Activated CD4-positive, alpha-beta T cell treated with anti-CD3 and anti-CD28 coated beads, Interleukin-2, amount 50 U/mL, for 1 hour (primary cell): ENCODE measurements at places on chromosomes 11 and 22.

DNA sequence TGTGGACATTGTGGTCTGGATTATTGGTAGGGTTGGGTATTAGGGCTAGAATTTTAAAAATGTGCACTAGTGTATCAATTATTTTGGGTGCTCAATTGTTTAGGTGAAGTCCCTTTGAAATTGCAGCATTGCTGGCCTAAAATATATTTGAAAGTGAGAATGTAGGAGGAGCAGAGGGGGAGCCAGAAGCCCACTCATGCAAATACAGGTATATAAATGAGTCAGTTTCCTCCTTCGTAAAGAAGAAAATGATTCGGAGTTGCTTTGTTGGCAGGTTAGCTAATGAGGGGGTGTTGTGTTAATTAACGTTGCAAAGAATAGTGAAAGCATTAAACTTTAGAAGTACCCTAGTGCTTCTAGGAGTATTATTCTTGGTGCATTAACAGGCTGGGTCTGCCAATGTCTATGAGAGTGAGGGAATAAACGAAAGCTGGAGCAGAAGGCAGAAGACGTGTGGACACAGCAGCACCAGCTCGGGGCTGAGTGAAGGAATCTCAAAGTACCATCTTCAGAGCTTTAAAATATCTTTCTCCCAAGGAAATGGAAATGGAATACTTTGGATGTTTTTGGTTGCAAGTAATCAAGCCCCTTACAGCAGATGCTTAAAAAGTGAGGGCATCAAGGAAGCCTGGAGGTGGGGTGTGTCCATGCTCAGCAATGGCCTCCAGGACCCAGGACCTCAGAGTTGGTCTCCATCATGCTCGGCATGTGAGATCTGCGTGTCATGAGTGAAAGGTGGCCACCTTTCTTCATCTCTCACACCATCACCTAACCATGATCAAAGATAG, 522.9 kb downstream of the NTM start:
- DNase-seq = no peak

- no peak for DNase-seq
Measured at GRCh38 chr22:27408068-27408467, 393.5 kb downstream of the MN1 start.

DNA sequence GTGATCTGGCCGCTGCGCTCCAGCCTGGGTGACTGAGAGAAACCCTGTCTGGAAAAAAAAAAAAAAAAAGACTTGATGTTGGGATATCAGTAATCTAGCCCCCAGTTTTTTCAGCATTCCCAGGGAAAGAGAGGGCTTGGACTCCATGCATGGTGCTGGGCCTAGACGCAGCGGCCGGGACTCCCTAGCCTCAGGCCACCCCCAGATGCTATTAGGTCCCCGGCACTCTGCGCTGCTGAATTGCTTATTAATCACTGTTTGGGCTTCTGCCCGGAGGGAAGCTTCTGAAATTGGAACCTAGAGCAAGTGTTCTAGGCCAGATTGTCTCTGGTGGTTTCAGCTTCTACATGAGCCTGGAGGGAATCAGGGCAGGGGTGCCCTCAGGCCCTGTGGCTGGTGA, 39.0 kb downstream of the SLCO2B1 start:
- DNase-seq = no peak

DNA sequence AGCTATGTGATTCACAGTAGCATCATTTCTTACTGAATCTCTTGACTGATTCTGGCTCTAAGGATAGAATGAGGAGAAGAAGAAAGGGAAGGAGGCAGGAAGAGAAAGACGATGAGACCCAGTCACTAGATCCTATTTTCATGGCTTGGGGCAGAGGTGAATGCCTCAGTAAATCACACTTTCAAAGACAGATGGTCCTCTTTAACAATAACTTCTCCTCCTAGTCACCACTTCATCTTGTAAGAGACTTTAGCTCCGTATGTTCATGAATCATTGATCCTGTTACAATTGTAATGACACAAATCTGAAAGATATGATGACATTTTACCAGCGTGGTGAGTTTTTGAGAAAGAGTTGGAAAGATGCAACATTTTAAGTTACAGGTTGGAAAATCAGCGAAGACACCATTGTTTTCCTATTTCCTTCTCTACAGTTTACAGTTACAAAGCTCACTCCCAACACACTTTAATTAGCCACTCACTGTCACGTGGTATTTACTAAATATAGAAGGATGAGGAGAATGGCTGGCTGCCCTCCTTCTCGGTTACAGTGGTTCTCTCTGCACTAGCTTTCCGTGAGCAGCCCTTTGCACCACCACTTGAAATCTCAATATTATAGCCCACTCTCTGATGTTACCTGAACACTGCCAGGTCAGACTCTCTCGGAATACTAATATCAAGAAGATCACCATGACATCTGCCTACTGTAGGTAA, 205.8 kb downstream of the CADM1 start:
- no peak for DNase-seq

DNA sequence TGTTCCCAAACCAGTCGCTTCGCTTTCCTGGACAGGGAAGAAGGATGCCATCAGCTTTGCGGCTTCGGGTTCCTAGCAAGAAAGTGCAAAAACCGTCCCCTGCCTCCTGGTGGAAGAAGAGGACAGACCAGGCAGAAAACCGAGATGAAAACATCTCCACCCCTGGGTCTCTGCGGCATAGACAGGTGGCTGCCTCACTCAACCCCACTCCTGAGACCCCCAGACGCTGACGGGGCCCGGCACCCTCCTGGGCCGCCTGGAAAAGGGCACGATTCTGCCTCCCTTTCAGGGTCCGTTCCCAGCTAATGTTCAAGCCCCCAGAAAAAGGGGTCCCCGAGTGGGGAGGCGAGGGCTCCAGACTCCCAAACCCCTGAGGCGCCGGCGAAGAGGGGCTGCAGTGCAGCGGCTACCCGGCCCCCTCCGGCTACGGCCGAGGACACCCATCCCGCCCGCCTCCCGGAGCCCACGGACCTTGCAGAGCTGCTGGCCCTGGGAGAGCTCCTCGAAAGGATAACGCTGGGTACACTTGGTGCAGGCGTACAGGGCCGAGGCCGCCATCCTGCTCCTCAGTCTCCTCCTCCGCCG, 569 bp downstream of the FAM76B start:
- DNase-seq = peak; percentile 31

- DNase-seq = no peak
Measured at GRCh38 chr11:16857186-16857585, 118.7 kb downstream of the C11orf58 start.

- DNase-seq = no peak
Measured at GRCh38 chr11:64659417-64660144, 63.4 kb downstream of the NRXN2 start.

DNA sequence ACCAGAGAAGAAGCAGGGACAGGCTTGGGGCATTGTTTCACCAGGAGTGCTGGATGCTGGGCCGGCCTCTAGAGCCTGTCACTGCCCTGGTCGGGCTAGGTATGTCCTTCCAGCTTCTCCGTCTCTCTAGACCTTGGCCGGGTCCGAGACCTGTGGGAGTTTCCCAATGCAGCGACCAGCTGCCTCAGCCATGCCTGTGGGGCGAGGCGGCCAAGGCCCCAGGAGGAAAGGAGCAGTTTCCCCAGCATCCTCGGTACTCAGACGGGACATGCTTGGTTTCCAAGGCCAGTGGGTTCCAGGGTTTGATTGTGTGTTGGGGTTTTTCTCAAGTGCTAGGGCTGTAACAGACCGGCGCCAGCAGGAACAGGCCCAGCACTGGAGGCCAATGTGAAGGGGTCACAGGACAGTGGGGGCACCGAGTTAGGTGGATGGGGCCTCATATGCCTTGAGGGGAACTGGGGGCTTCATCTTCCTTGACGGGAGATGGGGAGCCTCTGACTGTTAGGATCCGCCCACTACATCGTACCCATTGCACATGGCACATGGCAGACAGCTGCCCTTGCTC, 339.0 kb downstream of the TBC1D22A start:
- DNase-seq = no peak

GRCh38 chr11:110621826-110622225, 90.4 kb downstream of the ARHGAP20 start:
- no peak for DNase-seq

DNA sequence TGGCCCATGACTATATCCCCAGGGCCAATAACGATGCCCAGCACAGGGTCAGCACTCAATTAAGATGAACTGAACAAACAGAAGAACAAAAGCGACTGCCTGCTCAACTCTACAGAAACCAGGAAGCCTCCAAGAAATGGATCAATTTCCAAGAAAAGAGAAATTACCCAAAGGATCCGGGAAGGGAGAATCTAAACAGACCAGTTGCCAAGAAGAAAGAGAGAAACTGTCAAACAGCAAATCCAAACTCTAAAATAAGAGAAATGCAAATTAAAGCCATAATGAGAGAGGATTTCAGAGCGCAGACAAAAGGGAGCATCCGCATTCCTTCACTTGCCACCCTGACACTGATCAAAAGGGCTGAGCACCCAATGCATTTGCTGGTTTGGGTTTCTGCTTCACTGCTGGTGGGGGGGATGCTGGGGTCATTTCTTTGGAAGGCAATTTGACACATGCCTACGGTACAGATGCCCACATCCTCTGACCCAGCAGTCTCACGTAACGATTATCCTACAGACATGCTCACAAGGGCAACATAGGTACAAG, 37.7 kb upstream of the RFPL3 start:
- no peak for DNase-seq

- DNase-seq = no peak
Measured at GRCh38 chr11:34585304-34585734, 35.6 kb upstream of the EHF start.

GRCh38 chr11:118267486-118267885, 3.4 kb upstream of the MPZL2 start:
- DNase-seq = no peak

GRCh38 chr11:128886406-128887124, 4.6 kb upstream of the KCNJ5 start:
- DNase-seq = no peak

DNA sequence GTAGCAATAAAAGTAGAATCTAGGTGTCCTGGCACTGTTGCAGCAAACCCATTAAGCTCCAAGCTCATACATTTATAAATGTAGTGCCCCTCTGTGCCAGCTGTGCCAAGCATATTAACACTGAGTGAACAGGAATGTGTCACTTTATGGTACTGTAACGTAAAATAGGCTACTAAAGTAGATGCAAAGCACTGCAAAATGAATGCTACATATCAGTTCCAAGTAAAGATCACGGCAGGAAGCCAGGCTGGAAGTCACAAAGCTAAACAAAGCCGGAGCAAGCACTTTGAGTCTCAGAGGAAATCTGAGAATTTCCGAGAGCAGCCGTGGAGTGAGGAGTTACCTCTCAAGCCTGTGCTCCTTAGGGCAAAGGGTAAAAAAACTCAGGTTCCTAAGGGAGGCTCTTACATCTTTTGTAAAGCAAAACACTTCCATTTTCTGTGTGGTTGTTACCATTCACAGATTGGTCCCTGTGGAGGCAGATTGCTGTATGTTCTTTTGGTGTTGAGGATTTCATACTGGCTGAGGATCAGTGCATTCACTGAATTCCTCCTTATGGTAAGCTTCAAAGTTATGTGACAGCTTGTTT, 85.7 kb downstream of the WNT11 start:
- DNase-seq = no peak

GRCh38 chr11:98772893-98773292, 247.9 kb upstream of the CNTN5 start:
- no peak for DNase-seq

DNA sequence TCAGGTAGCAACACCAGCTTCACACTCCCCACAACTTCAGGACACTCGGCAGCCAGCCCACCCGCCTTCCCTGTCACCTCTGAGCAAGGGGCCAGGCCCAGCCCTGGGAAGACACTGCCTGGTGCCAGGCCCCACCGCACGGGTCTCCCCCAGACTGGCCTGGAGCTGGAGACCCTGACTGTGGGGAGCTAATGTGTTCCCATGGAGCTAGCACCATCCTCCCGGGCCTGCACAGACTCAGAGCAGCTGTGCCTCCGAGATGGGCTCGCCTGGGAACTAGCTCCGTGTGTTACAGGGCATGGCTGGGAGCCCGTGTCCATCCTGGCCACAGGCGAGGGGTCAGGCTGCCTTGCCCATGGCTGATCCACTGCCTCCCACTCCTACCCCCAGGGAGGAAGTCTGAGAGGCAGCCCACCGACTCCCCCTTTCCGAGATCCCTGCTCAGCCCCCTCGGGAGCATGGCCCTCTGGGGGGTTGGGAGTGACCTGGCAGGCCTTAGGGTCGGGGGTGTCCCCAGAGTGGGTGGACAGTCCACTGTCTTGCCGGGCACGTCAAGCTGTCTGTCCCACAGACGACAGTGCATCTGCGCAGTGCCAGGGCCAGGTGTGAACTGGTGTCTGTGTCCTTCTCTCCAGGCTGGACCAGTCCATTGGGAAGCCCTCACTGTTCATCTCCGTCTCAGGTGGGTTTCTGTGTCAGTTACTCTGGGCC, 76.7 kb upstream of the KCNQ1OT1 start:
- DNase-seq = no peak

- DNase-seq = no peak
Measured at GRCh38 chr11:120125509-120125908, 12.4 kb downstream of the TRIM29 start.

GRCh38 chr11:73995247-73995646, 12.6 kb upstream of the UCP2 start:
- no peak for DNase-seq

DNA sequence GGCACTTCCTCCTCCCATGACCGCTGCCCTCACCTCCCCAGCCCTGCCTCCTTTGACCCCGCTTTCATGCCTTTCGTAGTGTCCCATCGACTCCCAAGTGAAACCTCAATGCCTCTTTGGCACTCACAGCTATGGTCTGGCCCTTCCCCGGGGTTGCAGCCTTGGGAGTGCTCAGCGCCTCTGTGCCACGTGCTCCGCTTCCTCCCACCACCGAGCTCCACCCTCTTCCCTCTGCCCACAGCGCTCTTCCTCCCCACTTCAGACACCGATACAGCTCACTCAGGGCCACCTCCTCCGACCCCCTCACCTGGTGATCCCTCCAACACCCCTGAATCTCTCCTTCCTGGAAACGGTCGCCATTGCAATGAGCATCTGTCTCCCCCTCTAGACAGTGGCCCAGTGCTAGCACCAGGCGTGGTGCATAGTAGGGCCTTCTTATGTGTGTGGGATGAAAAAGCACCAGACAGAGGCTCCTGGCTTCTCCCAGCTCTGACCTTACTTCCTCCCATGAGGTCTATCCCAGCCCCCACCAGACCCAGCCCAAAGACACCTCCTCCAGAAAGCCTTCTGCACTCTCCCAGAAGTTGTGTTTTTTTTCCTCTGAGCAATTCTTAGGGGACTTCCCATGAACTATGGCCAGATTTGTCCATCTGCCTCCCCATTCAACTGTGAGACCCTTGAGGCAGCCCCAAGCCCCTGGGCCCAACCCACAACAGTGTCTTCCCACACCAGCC, 16.4 kb upstream of the SCGB1A1 start:
- DNase-seq = peak; percentile 40

DNA sequence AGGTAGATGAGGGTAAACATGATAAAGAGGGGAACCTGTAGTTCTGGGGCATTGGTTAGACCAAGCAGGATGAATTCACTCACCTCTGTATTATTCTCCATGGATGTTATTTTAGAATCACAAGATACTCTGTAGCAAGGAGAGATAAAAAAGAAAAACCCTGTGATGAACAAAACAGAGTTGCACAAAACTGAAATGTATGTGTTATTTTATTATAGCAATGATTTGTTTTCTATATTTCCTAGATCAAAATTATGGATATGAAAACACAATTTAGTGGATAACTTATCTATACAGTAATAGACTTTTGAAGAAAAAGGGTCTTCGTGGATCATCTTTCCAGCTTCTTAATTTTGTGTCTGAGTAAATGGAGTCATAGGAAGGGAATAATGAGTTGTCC, at the start of gene OR5B17:
Gene OR5B17, minus strand, starts transcription at position 101 of the 400 bp plus-strand sequence. Its CDS starts 0 bp downstream, at position 101.
- DNase-seq = no peak

GRCh38 chr11:130787973-130788570, 128.2 kb downstream of the SNX19 start:
- DNase-seq = no peak

GRCh38 chr11:104999721-105000120, 23.2 kb downstream of the CASP5 start:
- DNase-seq = no peak

- DNase-seq = no peak
Measured at GRCh38 chr11:116840224-116840745, 2.9 kb upstream of the APOA1 start.
